Common myeloid progenitor, CD34-positive (primary cell): ENCODE measurements at places on chromosomes 5 and 9.
A peak's percentile ranks its signal among the peaks of the same experiment; 100 is the strongest.

DNA sequence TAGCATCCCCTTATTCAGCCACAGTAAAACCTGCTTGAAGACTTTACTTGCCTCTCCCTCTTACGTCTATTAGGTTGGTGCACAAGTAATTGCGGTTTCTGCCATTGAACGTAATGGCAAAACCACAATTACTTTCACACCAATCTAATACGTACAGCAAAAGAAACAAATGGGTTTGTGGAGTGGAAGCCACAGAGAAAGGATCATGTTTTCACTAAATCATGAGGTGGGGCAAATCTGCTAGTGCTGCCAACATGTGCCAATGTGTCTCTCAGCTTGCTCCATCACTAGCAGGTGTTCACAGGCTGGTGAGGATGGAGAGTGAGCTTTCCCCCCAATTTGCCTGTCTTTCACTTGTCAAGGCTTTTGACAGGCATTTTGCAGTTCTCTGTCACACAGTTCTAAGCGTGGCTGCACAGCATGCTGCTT, 15.9 kb downstream of the DMAC1 start:
- no peak for DNase-seq

- no peak for DNase-seq
Measured at GRCh38 chr5:109690242-109690974, 681 bp downstream of the MAN2A1 start.

DNA sequence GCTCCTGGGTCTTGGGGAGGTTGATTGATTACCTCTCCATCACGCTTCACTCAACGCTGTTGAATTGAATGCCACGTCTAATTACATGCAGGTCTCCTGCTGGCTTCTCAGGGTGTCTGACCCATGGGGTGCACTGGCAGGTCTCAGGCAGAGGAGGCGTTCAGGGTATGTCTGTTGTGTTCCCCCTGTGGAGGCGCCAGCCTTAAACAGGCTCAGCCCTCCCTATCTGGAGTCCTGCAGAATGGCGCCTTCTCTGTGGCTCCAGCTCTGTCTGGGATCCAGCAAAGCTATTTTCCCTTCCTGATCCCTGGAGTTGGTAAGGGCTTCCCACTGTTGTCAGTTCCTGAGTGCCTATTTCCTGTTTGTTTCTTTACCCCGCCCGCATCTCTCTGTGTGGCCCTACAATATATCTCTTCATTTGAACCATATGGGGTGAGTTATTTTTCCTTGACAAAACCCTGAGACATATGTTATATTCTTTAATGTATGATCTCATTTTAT, 150.0 kb downstream of the NTRK2 start:
- no peak for DNase-seq

GRCh38 chr5:169703813-169704212, 66.7 kb downstream of the DOCK2 start:
- DNase-seq: no peak

DNA sequence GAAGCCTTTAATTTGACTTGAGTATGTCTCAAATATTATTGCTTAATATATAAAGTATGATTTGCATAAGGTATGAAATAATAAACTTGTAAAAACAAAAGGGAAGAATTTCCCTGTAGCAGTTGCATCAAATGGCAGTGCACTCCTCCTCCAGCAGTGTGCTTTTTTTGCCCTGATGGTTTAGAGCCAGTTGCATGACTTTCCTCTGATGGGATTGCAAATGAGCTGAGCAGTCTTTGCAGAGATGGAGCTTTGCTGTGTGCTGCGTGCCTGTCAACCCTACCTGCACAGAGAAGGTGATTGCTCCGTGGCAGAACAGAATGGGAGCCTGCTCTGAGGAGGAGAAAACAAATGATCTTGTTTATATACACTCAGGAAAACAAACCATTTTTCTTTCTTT, 22.7 kb upstream of the CATSPER3 start:
- no peak for DNase-seq

GRCh38 chr9:134880484-134881312, at the start of gene FCN2:
TSS of gene FCN2 (plus strand) at chr9:134880810. CDS start at chr9:134880822, 12 bp downstream.
- DNase-seq: peak; percentile 32

GRCh38 chr5:176454724-176455394, 6.7 kb downstream of the FAF2 start:
- DNase-seq: no peak
